T-helper 1 cell treated with Interleukin-12 subunit alpha and Interleukin-12 subunit beta and Interleukin-4 antibody, amounts not matched to agents 30 ng/mL and 1 ng/mL, for 36 hours (primary cell): ENCODE measurements at places on chromosomes 3 and 15. TPM values are rescaled to one million over a fixed set of nuclear protein-coding genes. Genes with fewer than 3 reads are reported as not detected.

Gene PRRT3
- total RNA-seq: 10.6 and 13.4 TPM in 2 replicates

Gene TMEM207
- total RNA-seq: not detected in 2 replicates

Gene TUSC7
- not detected in 2 replicates for total RNA-seq

Gene UTS2B
- not detected in 2 replicates for total RNA-seq

Gene SH3GL3
- not detected in 2 replicates for total RNA-seq

Gene DALRD3
- 22.2 and 23.1 TPM in 2 replicates for total RNA-seq

Gene MCTP2
- 71.2 and 82.5 TPM in 2 replicates for total RNA-seq
